ENCODE measurements at places on chromosomes 12 and 14.
A peak's percentile ranks its signal among the peaks of the same experiment; 100 is the strongest.

DNA sequence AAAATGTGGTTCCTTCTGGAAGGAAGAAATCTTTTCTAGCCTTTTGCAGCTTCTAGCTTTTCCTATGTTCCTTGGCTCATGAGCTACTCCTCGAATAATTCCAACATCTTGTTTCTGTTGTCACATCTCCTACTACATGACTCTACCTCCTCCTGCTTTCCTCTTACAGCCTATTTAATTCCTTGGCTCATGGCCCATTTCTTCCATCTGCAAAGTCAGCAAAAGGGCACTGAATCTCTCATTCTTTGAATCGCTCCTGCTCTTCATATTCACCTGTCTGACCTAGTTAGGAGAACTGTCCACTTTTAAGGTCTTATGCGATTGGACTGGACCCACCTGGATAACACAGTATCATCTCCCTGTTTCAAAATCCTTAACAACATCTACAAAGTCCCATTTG, 15.8 kb downstream of the PRKD1 start:
- no peak for DNase-seq

DNA sequence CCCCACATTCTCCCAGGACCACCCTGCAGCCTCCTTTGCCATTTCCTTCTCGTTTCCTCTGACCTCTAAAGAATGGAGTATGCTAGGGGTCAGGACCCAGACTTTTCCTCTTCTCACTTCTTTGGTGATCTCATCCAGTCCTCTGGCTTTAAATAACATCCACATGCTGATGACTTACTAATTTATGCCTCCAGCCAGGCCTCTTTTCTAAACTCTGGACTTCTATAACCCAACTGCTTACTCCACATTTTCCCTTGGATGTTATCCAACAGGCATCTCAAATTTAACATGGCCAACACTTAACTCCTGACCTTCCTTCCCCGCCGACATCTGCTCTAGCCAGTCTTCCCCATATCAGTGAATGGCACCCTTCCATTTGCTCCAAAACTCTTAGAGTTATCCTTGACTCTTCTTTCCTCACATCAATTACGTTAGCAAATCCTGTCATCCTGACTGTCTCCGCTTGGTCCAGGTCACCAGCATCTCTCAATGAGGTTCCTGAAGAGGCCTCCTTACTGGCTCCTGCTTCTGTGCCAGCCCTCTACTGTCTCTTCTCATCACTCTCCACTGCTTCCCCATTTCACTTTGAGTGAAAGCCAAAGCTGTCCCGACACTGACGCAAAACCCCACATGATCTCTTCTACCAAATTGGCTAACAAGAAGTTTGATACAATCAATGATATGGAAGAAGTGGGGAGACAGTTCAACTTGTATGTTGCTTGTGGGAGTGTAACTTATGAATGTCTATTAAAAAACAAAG, 42.7 kb downstream of the TMBIM6 start:
- DNase-seq = peak; percentile 88

DNA sequence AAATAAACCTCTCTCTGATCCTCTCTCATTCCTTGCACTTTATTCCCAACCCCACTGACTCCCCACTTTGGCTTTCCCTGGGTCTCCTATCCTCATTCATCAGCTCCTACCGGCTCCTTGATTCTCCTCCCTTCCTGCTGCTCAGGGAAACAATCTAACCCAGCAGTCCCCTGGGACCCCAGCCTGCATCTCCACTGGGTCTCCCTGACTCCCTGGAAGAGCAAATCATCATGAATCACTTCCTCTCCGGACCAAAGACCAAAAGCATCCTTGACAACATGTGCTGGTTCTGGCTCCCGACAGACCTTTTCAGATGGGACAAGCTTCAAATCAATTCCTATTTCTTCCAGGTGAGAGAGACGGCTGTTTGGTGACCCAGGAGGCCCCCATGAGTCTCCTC, 76.6 kb downstream of the HSPB8 start:
- DNase-seq = no peak

DNA sequence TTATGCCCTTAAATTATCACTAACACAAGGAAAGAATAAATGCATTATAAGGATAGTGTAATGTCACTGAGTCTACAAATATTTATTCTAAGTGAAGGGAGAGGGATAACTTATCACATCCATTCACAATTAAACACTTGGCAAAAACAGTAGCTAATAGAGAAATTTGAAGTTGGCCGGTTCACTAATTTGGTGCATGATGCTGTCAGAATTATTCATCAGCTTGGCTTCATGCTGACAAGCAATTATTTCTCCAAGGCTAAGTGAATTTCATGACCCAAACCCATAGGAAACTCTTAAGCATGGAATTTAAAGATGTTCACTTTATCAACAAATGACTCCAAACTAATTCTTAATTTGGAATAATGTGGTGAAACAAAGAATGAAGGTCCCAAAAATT, 25.0 kb upstream of the NR1H4 start:
- DNase-seq = no peak

- DNase-seq = no peak
Measured at GRCh38 chr14:52356025-52356424, 41.9 kb downstream of the PTGER2 start.

- no peak for DNase-seq
Measured at GRCh38 chr12:58761308-58761707, 159.0 kb downstream of the LRIG3 start.

- DNase-seq = peak; percentile 93
Measured at GRCh38 chr12:13390381-13390861, 193.9 kb downstream of the EMP1 start.

DNA sequence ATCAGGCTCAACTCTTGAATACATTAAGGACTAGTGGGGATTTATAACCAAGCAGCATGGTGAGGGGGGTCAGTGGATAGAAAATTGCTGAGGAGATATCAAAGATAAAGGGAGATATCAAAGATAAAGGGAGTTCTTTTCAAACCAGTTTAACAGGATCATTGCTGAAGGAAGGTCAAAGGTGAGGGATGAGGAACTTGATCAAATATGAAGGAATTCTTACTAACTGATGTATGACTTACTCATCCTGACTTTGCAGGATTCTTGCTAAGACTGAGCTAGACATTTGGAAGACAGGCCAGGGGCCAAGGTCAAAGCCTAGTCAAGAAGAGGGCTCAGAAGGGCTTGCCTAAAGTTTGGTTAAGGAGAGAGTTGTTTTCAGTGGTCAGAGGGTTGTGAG, 4.8 kb downstream of the ABHD4 start:
- DNase-seq = no peak

DNA sequence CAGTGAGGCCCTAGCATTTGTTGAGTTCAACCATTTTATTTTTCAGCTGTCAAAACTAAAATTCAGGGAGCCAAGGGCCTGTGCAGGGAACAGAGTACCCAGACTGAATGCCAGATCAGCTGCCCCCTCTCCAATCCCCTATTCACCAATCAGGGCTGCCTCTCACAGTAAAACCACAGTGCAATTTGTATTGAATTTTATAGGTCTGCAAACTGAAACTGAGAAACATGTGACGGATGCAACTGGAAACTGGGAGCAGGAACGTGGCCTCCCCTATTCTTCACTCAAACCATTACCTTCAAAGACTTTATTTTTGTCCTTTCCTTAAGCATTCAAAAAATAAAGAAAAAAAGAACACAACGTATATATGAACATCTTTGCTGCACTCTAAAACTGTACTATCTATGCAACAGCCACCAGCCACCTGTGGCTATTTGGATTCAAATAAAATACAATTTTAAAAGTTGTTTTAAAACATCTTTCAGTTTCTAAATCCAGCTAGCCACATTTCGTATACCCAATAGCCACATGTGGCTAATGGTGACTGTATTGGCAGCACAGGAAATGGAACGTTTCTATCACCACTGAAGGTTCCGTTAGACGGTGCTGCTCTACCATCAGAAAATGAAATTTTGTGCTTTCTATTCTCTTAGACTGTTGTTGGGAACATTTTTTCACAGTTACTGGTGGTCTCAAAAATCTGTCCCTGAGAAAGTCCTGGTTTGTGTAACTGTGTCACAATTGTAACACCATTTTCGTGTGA, 371.3 kb upstream of the FAR2 start:
- DNase-seq = no peak

DNA sequence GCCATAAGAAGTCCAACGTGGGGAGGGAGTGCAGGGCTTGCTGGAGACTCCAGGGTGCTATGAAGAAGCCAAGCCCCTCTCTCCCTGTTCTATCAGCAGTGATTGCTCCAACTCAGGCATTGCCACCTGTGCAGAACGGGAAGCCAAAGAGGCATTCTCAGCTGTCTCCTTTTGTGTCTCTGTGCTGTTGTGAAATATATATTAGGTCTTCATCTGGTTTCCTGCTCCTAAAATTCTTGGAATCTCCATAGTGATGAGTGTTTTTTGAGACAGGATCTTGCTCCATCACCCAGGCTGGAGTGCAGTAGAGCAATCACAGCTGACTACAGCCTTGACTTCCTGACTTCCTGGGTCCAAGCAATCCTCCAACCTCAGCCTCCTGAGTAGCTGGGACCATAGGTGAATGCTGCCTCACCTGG, 51.2 kb upstream of the AEBP2 start:
- peak; percentile 35 for DNase-seq

- DNase-seq = peak; percentile 87
Measured at GRCh38 chr12:54935235-54935951, 49.2 kb downstream of the TESPA1 start.

GRCh38 chr12:131097202-131098177, 143.8 kb downstream of the ADGRD1 start:
- no peak for DNase-seq

- DNase-seq = no peak
Measured at GRCh38 chr12:99277591-99278379, 369.8 kb upstream of the GARIN6 start.

DNA sequence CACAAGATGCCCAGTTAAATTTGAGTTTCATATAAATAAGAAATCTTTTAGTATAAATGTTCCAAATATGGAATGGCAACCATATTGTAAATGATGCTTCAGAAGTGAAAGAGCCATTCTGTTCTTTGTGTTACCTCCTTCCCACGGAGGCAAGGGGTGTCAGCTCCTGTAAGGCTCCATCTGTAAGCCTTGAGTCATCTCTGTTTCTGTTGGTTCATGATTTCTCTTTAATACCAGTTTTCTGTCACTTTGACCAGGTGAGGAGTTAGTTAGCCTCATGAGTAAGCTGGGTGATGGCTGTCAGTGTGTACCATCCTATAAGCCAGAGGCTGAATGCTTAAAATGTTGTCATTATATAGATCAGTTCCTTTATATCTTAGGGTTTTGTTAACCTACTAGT, 61.9 kb downstream of the TMEM30B start:
- DNase-seq = no peak

DNA sequence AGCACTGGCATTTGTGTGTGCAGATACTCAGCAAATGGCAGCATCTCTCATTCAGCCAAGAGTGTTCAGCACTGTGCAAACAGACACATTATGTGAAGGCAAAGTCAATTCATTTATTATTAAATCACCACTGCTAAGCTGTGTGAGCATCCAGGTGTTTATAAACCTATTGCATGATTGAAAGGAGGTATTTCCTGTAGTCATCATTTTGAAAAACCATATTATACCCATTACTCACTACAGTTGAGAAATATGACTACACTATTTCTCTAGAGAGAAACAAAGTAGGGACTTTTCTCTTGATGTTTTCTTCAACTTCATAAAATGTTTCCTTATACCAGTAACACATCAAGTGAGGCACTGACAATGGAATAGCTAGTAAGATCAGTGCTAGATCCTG, 13.7 kb downstream of the SPX start:
- DNase-seq = no peak

DNA sequence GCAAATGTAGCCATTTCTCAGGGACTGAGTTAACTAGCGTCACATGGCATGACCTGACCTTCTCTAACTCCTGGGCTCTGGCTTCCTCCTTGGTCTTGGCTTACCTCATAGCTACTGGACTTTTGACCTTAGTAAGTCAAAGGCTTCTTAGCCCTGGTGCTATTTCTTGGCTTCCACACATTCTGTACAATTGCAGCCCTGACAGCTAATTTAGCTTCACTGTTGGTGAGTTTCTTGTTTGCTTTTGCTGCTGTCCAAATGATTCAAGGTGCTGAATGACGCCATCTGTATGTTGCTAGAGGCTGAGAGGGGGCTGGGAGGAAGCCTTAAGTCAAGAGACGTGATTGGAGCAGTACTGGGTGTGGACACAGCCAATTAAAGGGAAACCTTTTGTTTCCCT, 202.7 kb downstream of the PRKD1 start:
- peak; percentile 18 for DNase-seq

DNA sequence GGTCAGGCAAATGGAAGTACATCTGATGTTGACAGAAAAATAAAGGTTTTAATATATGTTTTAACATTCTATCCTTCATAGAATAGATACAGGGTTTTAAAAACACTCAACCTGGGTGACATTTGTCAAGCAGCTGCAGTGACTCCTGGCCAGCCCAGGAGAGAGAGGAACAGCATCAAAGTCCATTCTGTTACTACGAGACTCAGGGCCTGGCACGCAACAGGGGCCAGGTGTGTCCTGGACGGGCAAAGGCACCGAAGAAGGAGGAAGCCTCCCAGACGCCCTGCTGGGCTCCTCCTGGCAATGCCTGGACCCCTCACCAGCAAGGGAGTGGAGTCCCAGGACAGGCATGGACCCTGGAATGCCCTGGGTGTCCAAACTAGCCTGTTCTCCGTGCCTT, 22.1 kb downstream of the LRCOL1 start:
- DNase-seq = no peak

- no peak for DNase-seq
Measured at GRCh38 chr12:131315601-131316000, 361.9 kb downstream of the ADGRD1 start.

- peak; percentile 7 for DNase-seq
Measured at GRCh38 chr12:11981121-11981733, 89.5 kb upstream of the BCL2L14 start.

DNA sequence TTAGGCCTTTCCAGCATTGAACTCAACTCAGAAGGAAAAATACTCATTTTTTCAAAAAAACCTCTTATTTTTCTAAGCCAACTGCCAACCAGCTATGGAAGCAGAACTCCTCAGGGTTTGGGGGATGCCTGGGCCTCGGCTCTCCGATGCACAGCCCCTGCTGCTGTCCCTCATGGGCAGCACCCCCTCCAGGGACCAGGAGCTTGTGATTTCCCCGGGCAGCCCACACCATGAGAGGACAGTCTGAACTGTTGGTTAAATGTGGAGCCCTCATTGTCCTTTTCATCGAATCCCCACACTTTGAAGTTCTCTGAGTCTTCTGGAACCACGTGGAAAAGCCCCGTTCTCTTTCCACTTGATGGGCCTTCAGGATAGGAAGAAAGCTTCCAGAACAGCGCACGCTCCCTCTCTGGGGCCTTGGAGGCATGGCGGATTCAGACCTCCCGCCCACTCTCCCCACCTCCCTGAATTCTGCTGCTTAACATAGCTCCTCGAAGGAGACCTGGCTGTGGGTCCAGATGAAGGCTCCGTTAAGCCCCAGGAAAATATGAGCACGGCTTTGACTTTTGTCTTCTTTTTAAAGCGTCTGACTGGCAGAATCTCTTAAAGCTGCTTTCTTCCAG, 156.6 kb downstream of the CALM1 start:
- no peak for DNase-seq

DNA sequence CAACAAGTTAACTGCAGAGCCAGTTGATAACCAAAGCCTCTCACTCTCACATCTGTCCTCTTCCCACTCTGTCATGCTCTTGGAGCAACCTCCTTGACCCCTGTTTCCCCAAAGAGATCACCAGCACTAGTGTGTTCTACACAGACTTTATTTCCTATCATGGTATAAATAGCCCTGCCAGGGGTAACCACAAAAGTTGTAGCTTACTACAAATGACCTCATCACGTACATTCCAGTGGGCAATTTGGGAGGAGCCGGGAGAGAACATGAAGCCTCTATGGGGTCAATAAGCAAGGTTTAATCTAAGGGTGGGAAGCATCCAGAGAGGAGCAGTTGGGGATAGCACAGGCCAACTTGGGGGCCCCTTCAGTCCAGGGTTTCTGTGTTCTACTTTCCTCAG, 186.5 kb downstream of the KCNA5 start:
- no peak for DNase-seq

GRCh38 chr14:56603648-56604047, 24.1 kb downstream of the TMEM260 start:
- no peak for DNase-seq
